ENCODE measurements at places on chromosomes 1 and 21. TPM values are rescaled to one million over a fixed set of nuclear protein-coding genes. Genes with fewer than 3 reads are reported as not detected.

- DNase-seq, result no peak
Observed at GRCh38 chr1:239958063-239958462, 133.6 kb upstream of the FMN2 start.

DNA sequence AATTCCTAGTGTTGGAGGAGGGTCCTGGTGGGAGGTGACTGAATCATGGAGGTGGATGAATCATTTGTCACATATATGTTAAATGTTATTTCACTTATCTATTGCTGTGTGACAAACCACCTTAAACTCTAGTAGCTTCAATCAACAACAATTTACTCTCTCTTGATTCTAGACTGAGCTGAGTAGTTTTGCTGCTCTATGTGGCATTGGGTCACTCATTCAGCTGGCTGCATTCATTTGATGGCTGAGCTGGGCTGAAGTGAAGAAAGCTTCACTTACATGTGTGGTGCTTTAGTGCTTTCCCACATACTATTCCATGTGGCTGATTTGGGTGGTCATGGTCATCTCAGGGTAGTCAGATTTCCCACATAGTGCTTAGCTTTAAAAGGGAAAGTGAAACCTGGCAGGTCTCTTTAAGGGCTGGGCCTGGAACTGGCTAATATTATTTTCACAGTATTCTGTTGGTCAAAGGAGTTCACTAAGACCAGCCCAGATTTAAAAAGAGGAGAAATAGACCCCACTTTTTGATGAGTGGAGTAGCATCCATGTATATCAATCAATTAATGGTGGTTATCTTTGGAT lies 10.5 kb downstream of the DNAH14 start:
- no peak for DNase-seq

- DNase-seq, result peak; percentile 72
Observed at GRCh38 chr1:89843273-89844130, 22.7 kb downstream of the LRRC8D start.

DNA sequence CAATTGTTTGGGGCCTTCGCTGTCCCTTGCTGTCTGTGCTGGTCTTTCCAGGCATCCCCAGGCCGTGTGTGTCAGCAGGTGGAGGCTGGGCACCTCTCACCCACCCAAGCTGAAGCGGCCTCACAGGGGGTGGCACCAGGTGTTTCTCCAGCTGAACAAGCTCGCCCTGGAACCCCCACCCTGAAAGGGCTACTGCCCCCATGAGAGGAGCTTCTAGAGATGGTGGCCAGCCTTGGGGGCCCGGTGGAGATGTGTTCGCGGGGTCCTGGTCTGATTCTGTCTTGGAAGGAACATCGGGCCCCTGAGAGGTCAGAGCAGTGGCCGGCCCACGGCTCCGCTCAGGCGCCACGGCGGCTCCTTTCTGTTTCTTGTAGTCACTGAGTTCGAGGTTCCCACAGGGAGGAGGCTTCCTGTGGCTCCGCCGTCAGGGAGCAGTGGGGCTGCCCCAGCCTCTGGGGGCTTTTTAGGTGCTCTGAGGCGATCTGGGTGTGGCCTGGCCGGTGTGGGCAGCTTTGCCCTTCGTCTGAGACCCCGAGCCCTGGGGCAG lies 46.9 kb downstream of the SKI start:
- DNase-seq, result no peak

DNA sequence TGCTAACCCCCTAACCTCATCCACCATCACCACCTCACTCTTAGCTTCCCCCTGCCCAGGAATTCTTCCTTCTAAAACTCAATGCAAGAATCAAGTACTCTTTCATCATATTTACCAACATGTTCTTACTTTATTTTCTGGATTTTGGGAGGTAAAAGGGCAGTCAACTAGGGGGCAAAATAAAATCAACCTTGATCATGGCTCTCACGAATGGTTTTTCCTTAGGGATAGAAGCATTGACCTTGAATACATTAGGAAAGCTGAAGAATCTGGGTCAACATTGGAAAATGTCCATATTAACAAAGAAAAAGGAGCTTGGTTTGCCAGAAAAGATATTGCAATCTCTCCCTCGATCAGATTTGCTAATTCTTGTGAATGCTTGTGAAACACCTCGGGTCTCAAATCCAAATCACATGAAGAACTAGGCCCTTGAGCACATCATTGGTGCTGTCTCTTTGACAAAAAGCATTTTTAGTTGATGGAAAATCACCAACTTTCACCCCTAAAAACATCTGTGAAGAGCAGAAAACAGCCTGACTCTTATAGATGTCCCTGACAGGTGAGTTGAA lies 58.9 kb downstream of the ZC3H11B start:
- DNase-seq, result no peak

- no peak for DNase-seq
Observed at GRCh38 chr1:46244656-46245371, 2.7 kb upstream of the RAD54L start.

DNA sequence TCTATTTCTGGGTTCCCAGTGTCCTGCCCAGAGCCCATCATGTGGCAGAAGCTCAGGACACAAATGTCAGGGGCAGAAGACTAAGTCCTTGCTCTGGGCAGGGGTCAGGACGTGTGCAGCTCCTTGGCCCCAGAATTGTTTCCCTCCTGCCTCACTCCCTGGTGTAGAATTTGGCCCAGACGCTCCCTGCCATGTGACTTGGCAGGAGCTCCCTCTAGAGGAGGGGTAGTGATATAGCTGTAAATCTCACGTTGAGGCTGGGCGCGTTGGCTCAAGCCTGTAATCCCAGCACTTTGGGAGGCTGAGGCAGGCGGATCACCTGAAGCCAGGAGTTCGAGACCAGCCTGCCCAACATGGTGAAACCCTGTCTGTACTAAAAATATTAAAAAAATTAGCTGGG lies 91.2 kb downstream of the UBIAD1 start:
- DNase-seq, result peak; percentile 42

DNA sequence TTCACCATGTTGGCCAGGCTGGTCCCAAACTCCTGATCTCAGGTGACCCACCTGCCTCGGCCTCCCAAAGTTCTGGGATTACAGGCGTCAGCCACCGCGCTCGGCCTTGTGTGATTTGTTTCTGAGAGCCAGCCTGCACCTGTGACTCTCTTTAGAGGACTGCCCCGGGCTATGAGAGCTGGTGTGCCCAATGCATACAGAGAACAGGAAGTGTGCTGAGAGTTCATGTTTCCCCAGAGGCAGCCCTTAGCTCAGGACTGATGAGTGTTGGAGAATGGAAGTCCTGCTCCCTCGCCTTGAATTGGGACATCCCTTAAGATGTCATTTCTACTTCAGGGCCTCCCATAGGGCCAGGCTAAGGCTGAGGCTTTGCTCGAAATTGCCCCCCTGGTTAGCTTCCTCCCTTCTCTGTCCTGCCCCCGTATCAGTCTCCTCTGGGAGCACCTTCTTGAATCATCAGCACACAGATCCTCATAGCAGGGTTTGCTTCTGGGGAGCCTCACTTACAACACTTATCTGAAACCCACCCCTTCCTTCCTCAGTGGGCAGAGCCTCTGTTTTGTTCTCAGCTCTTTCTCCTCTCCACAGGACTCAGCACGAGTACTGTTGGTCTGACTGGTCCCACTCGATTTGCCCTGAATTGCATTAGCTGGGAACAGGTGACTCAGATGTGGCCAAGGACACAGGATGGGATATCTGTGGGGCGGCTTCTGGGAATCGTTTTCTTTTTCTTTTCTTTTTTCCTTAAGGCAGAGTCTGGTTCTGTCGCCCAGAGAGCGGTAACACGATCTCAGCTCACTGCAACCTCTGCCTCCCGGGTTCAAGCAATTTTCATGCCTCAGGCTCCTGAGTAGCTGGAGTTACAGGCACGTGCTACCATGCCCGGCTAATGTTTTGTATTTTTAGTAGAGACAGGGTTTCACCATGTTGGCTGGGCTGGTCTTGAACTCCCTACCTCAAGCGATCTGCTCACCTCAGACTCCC lies 80.1 kb downstream of the UBIAD1 start:
- DNase-seq, result no peak

DNA sequence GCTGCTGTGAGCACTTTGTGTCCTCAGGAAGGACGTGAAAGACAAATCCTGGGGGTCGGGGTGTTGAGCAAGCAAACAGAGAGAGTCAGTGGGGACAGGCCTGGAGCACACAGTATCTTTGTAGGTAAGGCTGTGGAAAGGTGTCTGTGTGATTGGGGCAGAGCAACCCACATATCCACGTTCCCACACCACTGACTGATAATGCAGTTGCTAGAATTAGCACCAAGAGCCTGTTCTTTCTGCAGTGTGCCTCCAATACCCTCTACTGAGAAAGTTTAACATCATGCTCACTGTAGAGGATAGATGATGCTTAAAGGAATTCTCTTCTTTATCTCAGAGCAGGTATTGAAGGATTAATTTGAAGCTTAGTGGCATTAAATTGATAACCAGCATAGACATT lies 161.1 kb downstream of the PIK3R3 start:
- DNase-seq, result no peak

DNA sequence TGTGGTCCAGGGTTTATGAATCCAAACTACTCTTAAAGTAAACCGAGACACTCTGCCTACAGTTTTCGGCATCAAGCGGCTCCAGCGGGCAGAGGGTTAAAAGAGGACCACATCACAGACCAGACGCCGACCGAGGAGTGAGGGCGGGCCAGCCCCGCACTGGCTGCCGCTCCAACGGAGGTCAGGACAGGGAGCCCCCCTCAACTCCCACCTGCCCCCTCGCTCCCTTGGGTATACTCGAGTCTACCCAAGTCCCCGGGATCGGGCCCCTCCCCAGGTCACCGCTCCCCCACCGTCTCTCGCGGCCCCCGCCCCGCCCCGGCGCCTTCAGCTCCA lies 312 bp downstream of the ARNT start:
- DNase-seq, result no peak

DNA sequence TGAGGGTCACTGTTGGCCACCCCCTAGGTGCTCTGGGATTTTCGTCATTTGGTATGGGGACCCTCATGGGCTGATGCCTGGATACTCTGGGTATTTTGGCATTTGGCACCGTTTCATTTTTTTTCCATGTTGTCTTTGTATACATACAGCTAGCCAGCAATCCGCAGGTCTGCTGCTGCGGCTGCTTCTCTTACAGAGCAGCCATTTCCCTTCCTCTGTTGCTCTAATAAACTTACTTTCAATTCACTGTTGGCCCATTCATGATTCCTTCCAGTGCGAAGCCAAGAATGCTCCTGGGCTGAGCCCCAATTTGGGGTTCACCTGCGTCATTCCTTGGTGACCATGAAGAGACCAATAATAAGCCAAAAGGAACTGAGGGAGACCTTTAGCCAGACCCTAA lies 21.5 kb downstream of the GON4L start:
- no peak for DNase-seq

- no peak for DNase-seq
Observed at GRCh38 chr1:26607186-26607585, 77.6 kb downstream of the RPS6KA1 start.

GRCh38 chr21:38570596-38570995 lies 72.3 kb upstream of the ERG start:
- DNase-seq, result no peak

DNA sequence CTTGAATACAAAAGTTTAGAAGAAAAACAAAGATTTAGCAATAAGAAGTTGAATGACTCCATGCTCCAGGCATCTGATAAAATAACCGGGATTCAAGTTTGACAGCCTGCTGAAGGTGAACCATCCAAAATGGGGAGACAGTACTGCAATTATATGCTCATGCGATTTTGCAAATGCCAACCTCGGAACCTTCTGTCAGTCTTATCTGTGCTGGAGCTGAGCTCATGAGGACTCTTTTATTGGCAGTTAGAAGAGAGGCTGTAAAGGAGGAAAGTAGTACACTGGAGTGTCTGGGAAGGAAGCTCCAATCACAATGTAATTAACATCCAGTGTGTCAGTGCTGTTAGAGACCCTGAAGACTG lies 170.0 kb downstream of the GALNT2 start:
- DNase-seq, result peak; percentile 14

DNA sequence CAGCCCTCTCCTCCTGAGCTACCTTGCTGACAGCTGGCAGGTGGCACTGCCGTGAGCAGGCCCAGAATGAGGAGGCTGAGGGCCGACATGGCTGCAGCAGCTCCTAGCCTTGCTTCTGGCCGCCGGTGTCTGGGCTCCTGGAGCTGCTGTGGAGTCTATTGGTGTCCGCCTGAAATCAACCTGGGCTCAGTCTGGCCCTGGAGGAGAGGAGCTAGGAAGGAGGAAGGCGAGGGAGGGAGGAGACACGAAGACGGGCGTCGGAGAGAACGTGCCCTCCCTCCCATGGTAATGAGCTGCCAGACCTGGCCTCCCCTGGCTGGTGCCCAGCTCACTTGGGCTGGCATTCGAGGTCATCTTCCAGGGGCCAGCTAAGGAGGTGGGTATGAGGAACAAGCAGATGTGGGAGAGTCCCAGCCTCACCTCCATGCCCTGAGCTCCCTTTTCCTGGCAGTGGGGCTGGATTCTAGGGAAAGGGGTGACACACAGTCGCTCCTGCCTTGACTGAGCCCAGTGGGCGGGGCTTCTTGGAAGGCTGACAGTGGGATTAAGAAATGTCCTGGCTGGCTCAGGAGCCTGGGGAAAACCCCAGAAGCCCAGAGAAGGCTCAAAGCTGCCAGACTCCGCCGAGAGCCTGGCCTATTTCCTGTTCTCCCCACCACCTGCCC lies at the start of gene PDZK1IP1:
Gene PDZK1IP1 (minus strand): TSS at position 193 of the 665 bp plus-strand sequence. CDS start 104 bp downstream, at position 89.
- peak; percentile 68 for DNase-seq

GRCh38 chr1:183039985-183040447 lies 16.8 kb downstream of the LAMC1 start:
- no peak for DNase-seq

GRCh38 chr21:42495765-42496119 lies 282 bp downstream of the RSPH1 start:
- peak; percentile 87 for DNase-seq

- DNase-seq, result no peak
Observed at GRCh38 chr1:152630596-152630995, 7.7 kb upstream of the LCE3A start.

GRCh38 chr1:12231276-12231595 lies 1.4 kb downstream of the VPS13D start:
- no peak for DNase-seq

- DNase-seq, result peak; percentile 77
Observed at GRCh38 chr1:224219612-224220059, 36.6 kb downstream of the DEGS1 start.

DNA sequence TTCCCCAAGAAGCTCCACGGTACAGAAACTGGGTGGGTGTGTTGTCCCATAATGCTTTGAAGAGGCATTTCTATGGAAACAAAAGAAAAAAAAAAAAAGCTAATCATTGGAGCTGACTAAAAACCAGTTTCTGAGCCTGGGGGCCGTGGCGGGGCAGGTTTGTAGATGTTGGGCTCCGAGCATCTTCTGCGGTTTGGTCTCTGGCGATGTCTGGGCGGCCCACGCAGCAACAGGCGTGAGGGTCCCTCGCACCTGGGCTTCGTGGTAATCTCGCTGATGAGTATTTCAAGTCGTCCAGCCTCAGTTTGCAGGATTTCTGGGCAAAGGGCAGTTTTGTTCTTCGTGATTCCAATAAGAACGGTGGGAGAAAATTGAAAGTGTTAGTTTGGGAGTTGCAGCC lies 6.8 kb downstream of the TP73 start:
- DNase-seq, result no peak

- no peak for DNase-seq
Observed at GRCh38 chr1:111199881-111200801, at the start of gene DENND2D. TSS of gene DENND2D (minus strand) at chr1:111200646. CDS start at chr1:111200459, 187 bp downstream.

The NBPF6 gene
- not detected for polyA plus RNA-seq

The AMY2B gene
- 5.7 TPM for polyA plus RNA-seq

The CFAP74 gene
- 0.06 TPM for polyA plus RNA-seq

The DNASE2B gene
- not detected for polyA plus RNA-seq

The VWA1 gene
- 12.7 TPM for polyA plus RNA-seq

The FCRL5 gene
- polyA plus RNA-seq, result 2.7 TPM

The IPP gene
- 4.2 TPM for polyA plus RNA-seq

The GJC2 gene
- polyA plus RNA-seq, result 0.99 TPM

The RIMS3 gene
- polyA plus RNA-seq, result not detected

The SPRR2E gene
- polyA plus RNA-seq, result 2.2 TPM

The PADI2 gene
- polyA plus RNA-seq, result 0.54 TPM

The S100A5 gene
- not detected for polyA plus RNA-seq

The IL19 gene
- not detected for polyA plus RNA-seq

The ELF3 gene
- 708 TPM for polyA plus RNA-seq

The SLC9C2 gene
- not detected for polyA plus RNA-seq

The CYP4A11 gene
- 0.16 TPM for polyA plus RNA-seq
